HL-60 (cell line): ENCODE measurements at places on chromosomes 11 and 22.

DNA sequence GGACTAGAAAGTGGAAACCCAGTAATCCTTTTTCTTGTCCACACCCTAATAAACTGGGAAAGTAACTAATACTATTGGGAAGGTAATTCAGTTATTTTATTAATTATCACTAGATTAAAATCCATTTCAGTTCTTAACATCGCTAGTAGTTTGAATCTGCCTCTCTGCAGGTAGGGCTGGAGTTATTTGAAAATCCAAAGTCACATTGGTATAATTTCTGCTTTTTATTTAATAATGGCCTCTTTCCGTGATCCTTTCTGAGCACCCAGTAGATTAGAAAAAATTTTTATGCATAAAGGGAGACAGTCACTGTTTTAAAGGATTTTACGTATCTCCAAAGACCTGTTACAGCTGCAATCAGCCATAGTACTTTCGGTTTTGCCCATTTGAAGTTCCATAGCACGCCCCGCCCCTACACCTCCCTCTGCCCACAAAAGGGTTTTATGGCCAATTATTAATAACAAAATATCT lies 605 bp upstream of the COPB1 start:
- DNase-seq, result no peak

DNA sequence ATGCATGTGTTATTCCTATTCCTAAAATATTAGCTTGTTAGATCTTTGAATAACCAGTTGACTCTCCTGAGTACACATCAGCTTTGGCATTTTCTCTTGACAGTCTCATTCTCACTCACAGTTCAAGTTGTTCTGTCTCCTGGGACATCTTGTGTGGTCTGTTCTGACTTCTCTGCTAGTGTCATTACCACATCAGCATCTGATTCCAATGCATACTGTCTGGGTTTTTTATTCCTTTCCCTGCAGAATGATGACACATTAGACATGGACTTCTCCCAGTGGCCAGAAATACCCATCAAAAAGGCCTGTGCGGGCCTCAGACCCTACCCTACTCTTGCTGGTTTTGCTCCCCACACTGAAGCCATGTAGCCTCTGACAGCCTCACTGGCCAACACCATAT lies 2.7 kb downstream of the ZNF74 start:
- no peak for DNase-seq

DNA sequence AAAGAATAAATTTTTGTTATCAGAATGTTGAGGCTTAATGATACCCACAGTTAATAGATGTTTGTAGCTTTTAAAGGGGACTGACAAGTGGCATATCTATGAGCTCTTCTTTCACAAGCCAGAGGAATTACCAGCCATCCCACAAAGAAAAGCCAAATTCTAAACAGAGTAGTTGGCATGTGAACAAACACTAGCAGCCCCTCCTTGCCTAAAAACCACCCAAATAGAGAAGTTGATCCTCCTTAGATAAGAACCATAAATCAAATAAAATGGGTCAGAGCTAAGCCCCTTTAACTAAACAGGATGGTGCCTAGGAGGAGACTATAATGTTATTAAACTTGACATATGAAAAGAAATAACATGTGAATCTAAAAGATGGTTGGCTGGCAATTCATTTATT lies 11.4 kb downstream of the LPXN start:
- DNase-seq, result peak; percentile 17

DNA sequence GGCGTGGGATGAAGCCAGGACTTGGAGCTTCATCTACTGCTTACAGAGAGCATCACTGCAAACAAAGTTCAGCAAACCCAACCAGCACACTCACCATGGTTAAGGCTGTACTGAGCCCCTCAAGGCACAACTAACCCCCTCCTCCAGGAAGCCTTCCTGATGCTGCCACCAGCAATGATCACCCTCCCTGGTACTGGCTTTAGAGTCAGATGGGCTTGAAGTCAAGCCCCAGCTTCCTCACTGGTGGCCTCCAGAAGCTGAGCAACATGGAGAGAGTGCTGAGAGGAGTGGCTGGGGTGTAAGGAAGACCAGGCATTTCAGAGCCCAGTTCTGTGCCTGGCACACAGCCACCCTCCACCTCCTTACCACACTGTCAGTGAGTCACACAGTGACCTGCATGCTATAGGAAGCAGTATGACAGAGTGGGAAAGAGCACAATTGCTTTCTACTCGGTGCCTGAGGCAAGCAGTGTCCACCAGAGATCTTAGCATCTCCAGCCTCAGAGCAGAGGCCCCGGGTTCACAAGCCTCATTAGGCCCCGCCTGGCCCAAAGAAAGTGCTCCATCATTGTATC lies 24.7 kb upstream of the BAIAP2L2 start:
- DNase-seq, result peak; percentile 59

DNA sequence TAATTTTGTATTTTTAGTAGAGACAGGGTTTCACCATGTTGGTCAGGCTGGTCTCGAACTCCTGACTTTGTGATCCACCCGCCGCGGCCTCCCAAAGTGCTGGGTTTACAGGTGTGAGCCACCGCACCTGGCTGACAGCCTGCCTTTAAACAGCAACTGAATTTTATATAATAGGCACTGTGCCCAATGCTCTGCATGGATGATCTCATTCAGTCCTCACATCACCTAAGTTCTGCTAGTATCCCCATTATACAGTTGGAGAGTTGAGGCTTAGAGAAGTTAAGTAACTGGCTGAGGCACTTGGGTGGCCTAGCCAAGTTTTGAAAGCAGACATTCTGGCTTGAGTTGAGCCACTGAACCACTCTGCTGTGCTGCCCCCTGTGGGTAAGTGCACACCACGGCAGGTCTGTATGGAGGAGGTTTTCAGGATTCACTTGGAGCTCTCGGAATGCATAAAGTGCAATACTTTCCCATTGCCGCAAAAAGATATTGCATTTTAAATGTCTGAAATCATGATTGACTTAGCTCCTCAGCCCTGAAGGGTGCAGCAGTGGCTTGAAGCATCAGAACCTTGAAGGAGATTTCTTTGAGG lies 112.4 kb downstream of the LDLRAD3 start:
- DNase-seq, result peak; percentile 18

- DNase-seq, result no peak
These were observed 94.0 kb downstream of the AMBRA1 start for GRCh38 chr11:46499821-46500220.

DNA sequence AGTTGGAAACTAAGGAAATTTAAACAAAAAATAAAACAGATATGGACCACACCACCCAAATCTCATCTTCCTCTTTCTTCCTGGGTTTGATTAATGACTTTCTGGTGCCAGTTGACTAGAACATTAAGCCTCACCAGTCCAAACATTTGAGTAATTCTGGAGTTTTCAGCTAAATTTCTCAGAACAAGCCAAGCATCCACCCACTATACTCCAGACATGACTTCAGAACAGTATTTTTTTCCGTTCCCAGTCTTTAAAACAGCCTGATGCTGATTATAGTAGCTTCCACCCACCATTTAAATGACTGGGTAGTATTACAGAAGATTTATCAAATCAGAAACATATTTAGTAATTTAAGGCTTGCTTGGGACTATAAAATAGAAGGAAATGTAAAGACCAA lies 230.9 kb upstream of the UBASH3B start:
- DNase-seq, result no peak
